ENCODE measurements at places on chromosomes 1 and 21.

DNA sequence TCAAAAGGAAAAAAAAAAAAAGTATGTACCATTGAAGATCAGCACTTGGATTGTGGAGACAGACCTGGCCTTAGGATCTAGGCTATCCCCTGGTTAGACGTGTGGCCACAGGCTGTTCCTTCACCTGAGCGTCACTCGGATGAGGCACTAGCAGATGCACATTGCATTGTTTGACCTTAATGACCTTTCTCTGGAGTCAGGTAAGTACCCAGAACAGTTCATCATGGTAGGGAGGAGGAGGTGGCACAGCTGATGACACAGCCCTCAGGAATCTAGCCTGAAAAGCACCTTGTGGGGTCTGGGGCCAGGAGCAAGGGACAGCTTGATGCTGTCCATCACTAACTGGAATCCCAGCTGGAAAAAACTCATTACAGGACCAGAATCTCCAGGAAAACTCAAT lies 21.2 kb downstream of the NECAP2 start:
- no peak for DNase-seq

GRCh38 chr21:27498025-27498424 lies 531.1 kb upstream of the ADAMTS5 start:
- DNase-seq, result no peak

DNA sequence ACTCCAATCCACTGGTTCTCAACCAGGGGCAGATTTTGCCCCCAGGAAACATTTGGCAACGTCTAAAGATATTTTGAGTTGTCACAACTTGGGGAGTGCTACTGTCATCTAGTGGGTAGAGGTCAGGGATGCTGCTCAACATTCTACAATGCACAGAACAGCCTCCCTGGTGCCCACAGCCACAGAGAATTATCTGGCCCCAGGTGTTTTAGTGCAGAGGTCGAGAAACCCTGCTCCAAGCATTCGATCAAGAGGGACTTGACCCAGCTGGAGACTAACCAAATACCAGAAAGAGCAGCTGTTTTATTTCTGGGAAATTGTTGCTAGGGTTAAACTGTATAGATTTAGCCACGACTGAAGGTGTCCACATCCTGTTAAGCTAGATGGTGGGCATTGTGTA lies 19.2 kb downstream of the CD247 start:
- DNase-seq, result no peak

DNA sequence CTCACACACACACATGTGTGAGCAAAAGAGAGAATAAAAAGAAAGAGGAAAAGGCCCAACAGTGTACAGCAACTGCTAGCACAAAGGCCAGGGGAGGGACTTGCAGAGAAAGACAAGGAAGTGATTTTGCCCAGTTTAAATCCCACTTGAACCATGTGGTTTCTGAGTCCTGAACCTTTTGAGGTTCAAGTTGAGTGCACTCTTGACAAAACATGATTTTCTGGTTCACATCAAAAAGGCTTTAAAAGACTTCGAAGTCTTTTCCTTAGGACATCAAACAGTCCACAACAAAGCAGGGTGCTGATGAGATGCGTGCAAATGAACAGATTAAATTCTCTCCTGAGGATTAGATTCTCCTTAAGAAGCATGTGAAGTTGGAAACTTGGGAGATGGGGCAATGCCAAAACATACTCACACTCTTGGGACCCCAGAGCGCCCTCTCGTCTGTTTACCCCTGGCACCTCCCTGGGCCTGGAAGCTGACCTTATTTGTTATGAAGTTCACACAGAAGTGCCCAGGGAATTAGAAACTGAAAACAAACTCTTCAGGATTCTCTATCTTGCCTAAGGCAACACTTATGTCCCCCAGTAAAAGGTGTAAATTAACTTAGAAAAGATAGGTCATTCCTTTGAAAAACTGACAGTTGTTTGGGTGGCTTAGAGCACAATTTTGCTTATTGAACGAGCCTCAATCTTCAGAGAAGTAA lies 31.5 kb downstream of the RNF220 start:
- no peak for DNase-seq

DNA sequence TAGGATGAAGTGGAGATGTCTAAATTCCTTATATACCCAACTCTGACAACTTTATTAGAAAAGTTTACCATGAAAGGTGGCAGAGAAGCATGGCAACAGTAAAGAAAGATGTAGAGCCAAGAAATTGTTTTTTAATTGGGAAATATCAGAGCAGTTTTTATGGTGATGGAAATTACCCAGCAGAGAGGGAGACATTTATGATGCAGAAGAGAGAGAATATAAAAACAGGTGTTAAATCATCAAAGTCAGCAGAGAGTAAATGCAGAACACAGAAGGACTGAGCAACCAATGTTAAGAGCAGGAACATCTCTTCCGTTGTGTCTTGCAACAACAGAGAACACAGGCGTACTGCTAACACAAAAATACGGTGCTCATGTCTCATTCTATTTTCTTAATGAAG lies 28.2 kb downstream of the WARS2 start:
- DNase-seq, result no peak

- no peak for DNase-seq
These were observed 22.4 kb upstream of the BTG2 start for GRCh38 chr1:203282720-203283542.

DNA sequence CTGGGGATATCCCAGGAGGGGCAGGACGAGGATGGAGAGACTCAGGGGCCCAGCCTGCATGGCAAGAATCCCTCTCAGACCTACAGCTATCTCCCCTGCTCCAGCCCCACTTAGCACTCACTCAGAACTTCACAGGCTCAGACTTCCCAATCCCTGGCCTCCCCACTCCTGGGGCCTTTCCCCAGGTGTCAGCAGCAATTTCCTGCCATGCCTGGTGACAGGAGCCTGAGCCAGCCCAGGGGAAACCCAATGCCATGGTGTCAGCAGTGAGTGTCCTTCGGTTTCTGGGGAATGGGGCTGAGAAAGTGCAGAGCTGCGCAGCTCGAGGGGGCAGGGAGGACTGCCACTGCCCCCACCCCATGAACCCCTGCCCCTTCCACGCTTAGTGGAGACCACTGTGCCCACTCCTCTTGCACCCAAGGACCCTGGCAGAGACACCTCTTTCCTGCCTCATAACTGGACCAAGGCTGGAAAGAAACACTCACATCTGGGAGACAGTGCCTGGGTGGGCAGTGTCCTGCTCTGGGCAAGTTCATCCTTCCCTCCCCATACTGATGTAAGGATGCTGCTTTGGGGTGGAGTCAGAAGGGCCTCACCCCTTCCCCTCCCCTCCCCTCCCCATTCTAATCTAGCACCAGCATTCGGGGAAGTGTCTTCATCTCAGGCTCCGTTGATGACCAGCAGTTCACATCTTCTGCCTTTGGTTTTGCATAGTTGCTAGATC lies 17.1 kb upstream of the UBL4B start:
- no peak for DNase-seq

DNA sequence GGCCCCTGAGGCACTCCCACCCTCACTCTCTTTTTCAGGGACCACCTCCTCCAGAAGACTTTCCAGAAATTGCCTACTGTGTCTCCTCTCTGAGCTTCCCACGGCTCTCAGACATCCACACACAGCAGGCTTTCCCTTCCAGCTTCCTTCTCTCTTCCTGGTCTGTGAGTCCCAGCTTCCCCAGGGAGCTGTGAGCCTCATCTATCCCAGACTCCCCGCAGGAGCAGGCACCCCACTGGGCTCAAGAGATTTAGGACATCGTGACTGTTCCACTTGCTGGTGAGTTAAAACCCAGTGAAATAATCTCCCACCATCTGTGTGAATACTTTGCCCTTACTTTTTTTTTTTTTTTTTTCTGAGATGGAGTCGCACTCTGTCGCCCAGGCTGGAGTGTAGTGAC lies 22.0 kb upstream of the PRELP start:
- DNase-seq, result no peak

- DNase-seq, result no peak
These were observed 74.5 kb downstream of the NFIA start for GRCh38 chr1:61156576-61157467.

DNA sequence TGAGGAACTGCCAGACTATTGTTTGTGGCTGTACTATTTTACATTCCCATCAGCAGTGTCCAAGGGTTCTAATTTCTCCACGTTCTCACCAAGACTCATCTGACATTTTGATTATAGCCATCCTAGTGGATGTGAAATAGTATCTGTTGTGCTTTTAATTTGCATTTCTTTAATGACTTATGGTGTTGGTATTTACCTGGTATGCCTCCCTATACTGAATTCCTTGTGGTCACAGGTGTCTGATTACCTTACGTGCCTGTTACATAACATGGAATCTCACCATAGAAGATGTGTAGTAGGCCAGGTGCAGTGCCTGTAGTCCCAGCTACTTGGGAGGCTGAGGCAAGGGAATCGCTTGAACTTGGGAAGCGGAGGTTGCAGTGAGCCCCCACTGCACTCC lies 13.5 kb downstream of the ZYG11A start:
- no peak for DNase-seq

DNA sequence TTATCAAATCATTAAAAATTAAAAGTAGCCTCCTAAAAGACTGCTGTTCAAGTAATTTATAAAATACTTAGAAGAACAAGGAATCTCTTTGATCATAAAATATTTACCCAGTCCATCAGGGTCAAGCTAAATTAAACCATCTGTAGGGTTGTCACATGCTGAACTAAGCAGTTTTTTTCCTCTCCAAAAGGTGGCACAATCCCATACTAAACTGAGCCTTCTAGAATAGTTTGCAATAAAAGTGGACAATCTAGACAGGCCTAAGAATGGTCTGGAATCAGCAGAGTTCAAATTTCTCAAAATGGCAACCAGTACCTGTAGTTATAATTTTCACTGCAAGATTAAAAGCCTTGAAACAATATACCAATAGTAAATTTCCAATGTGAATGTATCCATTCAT lies 194.8 kb downstream of the EIF4G3 start:
- peak; percentile 55 for DNase-seq

- no peak for DNase-seq
These were observed 12.7 kb downstream of the USP48 start for GRCh38 chr1:21770201-21770600.

- no peak for DNase-seq
These were observed 53.4 kb downstream of the PKN2 start for GRCh38 chr1:88737338-88737927.

GRCh38 chr21:25862596-25862995 lies 127.8 kb downstream of the GABPA start:
- DNase-seq, result peak; percentile 54

DNA sequence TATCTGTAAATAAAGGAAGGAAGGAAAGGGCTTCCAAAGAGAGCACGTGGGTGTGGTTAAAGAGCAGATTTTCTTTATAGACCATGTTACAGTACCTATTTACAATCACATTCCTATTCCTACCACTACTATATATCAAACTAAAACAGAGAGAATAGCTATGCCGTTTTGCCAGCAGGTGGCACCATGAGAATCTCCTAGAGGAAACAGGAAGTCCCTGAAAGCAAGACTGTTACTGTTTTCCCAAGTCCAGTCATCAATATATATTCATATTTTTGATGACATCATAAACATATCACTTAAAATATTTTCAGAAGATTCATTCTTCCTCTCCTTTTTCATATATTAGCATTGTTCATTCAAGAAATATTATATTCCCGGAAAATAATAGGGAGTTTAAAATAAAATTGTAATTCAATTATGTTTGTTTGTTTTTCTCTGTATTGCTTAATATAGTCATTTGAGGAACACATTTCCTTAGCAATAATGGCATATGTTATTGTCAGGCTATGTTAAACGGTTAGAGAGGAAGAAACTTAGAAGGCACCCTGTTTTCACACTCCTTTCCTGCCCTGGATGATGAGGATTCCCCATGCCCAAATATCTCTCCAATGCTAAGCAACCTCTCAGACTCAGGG lies 6.6 kb downstream of the CCDC190 start:
- peak; percentile 37 for DNase-seq

- no peak for DNase-seq
These were observed 385.2 kb upstream of the DUSP10 start for GRCh38 chr1:222127096-222127495.

- no peak for DNase-seq
These were observed 19.9 kb downstream of the FAM89A start for GRCh38 chr1:231020139-231020601.

DNA sequence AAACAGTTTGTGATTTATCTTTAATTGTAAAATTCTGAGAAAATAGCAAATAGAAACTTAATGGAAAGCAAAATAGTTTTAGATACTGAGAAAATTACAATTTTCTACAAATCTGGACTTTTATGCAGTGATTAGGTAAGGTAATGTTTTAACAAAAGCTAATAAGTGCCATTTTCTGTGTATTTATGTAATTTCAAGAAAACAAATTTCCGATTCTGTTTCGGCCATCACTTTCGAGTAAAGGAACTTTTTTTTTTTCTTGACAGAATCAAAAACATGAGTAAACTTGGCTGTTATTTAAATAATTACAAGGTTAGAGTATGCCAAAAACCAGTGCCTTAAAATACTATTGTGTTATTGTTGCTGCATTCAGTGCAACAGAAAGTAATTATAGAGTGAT lies 280.4 kb upstream of the C1orf105 start:
- DNase-seq, result no peak

- DNase-seq, result no peak
These were observed 792 bp downstream of the SNX7 start for GRCh38 chr1:98662356-98662670.

DNA sequence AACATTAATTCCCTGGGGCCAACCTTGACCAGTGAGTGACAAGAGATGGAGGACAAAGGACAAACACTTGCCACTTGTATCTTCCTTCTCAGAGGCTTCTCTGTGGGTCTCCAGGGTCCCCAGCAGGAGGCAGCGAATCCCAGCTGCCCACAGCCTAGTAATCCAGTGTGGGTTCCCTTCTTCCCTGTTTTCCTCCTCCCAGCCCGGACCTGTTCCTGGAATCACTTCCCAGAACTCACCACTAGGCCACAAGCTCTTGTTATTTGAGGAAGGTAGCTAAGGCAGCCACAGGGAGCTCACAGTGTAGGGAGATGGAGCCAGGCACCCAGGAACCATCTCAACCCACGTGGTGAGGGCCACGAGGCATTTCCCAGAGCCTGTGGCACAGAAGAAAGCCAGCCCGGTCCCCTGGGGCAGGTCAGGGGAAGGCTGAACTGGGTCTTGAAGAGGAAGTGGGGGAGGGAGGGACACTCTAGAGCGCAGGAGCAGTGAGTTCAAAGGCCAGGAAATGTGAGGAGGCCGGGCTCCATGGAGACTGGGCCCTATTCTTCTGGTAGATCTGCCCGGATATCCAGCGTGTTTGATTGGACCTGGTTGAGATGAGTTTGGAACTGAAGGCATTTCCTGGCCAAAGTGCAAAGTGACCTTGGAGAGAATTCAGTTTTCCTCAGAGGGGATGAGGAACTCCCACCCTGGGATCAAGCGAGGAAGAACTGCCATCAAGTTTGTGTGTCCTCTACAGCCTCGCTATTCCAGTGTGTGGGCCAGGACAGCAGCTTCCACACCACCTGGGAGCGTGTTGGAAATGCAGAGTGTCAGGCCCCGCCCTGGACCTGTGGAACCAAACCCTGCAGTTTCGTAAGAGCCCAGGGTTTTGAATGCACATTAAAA lies 20.3 kb upstream of the C2CD2 start:
- no peak for DNase-seq

GRCh38 chr1:239387304-239388158 lies 1.2 kb downstream of the CHRM3 start:
- no peak for DNase-seq

- DNase-seq, result no peak
These were observed 17.9 kb downstream of the KDM1A start for GRCh38 chr1:23037081-23037740.

- peak; percentile 59 for DNase-seq
These were observed 48.0 kb downstream of the TOR3A start for GRCh38 chr1:179129702-179130473.
